Upper lobe of right lung (tissue), 1 donor: ENCODE measurements at places on chromosomes 4 and X. TPM values are rescaled to one million over a fixed set of nuclear protein-coding genes. Genes with fewer than 3 reads are reported as not detected.
A peak's percentile ranks its signal among the peaks of the same experiment; 100 is the strongest.

TMEM271 gene
- total RNA-seq: not detected

PDGFRA gene
- 91.5 TPM for total RNA-seq

EGF gene
- total RNA-seq: 2.4 TPM

RAB39B gene
- 0.75 TPM for total RNA-seq

CLCN4 gene
- 9.8 TPM for total RNA-seq

WDR45 gene
- 63.2 TPM for total RNA-seq

UGT2B10 gene
- total RNA-seq: not detected

MAGEA4 gene
- not detected for total RNA-seq

MAGEA1 gene
- total RNA-seq: not detected

LDB2 gene
- total RNA-seq: 139 TPM

QRFPR gene
- total RNA-seq: 0.32 TPM

PLXNB3 gene
- 3.3 TPM for total RNA-seq

MAGEA12 gene
- not detected for total RNA-seq

GRCh38 chr4:17066972-17067371, 168.5 kb upstream of the LDB2 start:
- DNase-seq: no peak

- no peak for DNase-seq
These were observed 594 bp downstream of the MSMO1 start for GRCh38 chr4:165328101-165328425.

- no peak for DNase-seq
These were observed 502.9 kb upstream of the PCDH10 start for GRCh38 chr4:132646186-132646585.

DNA sequence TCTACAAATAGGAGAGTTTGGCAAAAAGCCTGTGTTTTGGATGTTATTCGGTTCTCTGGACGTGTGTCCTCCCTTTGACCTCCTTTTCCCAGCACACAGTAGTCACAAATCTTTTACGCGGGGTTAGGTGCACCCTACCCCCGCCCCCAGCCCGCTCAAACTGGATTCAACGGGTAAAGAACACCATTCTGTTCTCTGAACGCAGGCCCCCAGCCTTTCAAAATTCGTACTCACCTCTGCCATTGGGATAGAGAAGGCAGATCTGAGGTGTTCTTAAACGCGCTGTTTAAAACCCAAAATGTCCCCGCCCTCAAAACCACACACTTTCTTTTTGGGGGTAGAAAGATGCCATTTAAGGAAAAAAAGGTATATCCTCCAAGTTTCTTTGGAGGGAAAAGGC, 2.7 kb downstream of the LEF1 start:
- no peak for DNase-seq

DNA sequence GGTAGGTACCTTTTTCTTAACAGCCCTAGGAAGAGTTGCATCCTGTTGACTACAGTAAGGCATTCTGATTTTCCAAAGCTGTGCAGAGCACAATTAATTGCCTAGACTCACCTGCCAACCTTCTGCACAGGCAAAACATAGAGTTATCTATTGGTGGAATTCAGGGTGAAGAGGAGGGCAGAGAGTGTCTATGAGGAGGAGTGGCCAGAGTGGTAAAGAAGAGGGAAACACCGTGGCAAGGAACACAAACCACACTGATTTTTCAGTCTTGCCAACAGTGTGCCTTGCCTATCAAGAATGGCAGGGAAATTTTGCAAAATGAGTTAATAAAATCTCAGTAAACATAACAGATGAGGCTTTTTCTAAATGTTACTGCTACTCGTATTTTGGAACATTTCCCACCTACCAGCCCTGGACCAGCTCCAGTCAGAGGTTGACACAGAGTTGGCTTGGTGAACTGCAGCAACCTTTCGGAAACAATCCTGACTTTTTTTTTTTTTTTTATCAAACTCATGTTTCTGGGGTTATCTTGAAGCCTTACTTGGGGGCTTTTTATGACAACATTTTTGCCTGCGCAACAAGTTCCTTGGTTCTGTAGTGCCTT, 67.9 kb upstream of the CAPN6 start:
- DNase-seq: no peak

- peak; percentile 70 for DNase-seq
These were observed at the start of gene MGARP for GRCh38 chr4:139279760-139280620. Gene MGARP (minus strand): TSS chr4:139280225. CDS start chr4:139280158, 67 bp downstream.

DNA sequence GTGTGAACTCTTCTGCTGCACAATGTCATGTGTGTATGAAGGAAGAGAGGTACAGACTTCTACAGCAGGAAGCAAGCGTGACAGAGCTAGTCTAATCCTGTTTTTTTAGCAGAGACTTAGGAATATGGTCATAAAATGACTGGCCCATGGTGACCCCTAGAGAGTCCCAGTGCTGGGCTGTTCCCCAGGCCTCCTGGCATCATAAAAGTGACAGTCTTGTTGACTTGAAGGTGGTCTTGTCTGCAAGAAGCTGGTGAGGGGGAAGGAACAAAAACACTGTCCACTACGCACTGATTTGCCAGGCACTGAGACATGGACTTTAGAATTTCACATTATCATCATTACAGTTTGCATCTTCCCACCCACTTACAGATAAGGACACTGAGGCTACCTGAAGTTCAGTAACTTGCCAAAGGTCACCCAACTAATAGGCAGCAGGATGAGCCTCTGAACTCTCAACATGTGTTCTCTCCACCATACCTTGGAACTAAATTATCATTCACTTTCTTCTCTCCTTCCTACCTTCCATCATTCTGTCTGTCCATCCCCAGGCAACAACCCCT, 63.0 kb downstream of the HADH start:
- DNase-seq: no peak

- peak; percentile 33 for DNase-seq
These were observed 31.2 kb downstream of the PPP2R3B start for GRCh38 chrX:355329-356050.

DNA sequence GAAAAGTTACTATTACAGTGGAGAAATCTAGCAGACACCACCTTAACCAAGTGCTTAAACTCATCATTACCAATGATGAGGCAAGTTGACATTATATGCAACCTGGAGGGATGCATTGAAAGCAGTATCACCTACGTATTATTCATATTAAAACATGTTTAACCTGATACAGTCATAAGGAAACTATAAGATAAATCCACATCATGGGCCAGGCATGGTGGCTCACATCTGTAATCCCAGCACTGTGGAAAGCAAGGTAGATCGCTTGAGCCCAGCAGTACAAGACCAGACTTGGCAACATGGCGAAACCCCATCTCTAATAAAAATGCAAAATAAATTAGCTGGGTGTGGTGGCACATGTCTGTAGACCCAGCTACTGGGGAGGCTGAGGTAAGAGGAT, 22.3 kb upstream of the INTU start:
- no peak for DNase-seq

DNA sequence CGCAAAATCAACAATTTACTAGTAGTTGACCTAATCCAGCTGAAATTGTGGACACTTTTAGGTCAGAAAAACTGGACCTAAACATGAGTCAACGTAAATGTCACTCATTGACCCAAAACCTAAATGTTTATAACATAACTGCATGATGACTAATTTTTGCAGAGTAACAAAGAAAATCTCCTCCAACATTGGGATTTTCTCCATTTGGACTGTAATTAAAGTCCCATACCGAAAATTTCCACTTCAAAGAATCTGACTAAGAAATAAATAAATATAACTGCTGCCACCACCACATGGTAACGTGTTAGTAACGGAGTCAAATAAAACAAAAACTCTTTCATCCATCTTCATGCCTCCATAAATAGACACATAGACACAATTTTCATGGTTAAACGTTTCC, 1.9 kb downstream of the ADGRA3 start:
- DNase-seq: no peak

GRCh38 chr4:109682875-109683274, 20.4 kb downstream of the CASP6 start:
- no peak for DNase-seq

GRCh38 chr4:25448379-25449109, 71.5 kb downstream of the ANAPC4 start:
- no peak for DNase-seq

DNA sequence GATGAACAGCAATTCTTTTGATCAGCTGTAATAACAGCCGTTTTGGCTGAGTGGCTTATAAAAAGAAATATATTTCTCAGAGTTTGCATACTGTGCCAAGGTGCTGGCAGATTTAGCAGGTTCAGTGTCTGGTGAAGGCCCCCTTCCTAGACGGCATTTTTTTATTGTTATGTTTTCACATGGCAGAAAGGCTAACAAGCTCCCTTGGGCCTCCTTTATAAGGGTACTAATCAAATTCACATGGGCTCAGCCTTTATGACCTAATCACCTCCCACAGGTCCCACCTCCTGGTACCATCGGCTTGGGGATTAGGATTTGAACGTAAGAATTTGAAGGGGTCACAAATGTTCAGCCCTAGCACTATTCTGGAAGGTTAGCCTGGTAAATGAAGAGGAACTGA, 431.9 kb downstream of the SPOCK3 start:
- DNase-seq: no peak

GRCh38 chrX:109918753-109919152, 84.2 kb upstream of the TMEM164 start:
- DNase-seq: no peak

GRCh38 chr4:25161593-25161950, 1.3 kb upstream of the SEPSECS start:
- no peak for DNase-seq

DNA sequence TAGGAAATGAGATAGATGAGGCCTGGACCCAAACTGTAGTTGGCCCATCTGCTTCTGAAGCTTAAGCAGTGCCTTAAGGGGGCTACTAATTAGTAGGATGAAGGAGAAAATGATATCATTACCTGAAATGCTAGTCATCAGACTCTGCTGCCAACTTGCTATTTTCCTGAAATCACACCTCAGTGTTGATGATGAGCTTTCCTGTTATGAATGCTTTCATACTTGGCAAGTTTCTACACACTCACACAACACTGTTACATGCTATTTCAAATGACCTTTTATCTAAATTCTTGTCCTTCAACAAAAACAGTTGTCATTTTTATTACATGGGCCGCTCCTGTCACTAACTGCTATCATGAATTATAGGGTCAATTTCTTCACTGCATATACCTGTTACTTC, 416.0 kb downstream of the PRDM5 start:
- no peak for DNase-seq

GRCh38 chr4:73406548-73406875, 2.4 kb downstream of the ALB start:
- DNase-seq: no peak

DNA sequence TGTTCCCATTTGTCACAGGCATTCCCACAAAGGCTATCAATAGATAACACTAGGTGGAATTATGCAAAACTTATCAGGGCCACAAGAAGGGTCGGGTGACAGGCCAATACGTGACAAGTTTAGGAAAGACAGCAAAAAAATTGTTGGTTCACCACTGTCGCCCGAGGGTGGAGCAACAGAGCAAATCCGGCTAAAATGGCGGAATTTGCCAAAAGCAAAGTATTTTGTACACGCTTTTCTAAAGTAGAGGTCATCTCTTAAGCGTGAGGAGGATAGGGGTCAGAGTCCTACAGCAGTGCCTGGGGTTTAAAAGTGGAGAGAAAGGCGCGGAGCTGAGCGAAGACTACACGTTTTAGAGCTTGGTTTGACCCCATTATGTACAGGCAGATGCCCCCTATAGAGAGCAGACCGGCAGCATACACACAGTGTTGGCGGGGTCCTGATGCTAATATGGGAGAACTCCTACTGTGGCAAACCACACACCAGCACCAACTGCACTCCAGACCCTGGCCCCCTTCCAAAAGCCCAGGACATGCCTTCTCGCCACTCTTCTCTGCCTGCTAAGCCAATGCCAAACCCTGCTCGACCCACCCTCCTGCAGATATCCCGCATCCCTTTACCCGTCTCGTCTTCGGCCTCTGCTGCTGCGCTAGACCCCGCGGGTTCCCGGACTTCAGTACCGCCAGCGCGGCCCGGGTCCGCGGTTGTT, 733 bp downstream of the CCNA2 start:
- DNase-seq: no peak

DNA sequence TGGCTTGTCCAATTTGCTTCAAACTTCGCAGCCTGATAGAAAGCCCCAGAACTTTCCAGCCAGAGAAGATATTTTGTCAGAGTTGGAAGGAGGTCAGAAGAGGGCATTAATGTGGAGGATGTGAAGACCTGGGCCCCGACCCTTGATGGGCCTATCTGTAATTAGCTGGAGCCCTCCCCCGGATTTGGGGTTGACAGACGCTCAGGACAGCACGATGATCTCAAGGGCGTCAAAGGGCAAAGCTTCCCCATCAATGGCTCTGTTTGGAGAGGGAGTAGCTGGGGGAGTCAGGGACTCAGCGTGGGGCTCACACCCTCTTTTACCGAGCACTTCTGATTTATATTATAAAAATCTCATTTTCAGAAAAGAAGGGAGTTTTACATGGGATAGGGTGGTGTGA, 59.0 kb upstream of the PPP2R3B start:
- DNase-seq: no peak

GRCh38 chr4:189981970-189982369, 41.3 kb downstream of the FRG1 start:
- no peak for DNase-seq

GRCh38 chr4:80201252-80202151, 4.2 kb downstream of the PRDM8 start:
- DNase-seq: no peak
